ENCODE measurements at places on chromosomes 3 and 15. TPM values are rescaled to one million over a fixed set of nuclear protein-coding genes. Genes with fewer than 3 reads are reported as not detected.

RAD51 gene
- total RNA-seq, result 30.3 TPM

ATP2B2 gene
- total RNA-seq, result not detected

SKOR1 gene
- 0.21 TPM for total RNA-seq

CSPG5 gene
- total RNA-seq, result 3.2 TPM

MYO1E gene
- total RNA-seq, result 161 TPM

GRCh38 chr15:68372291-68372811 lies 59.6 kb downstream of the ITGA11 start:
- no peaks in the 10 kb centered on the region for H3K27me3 ChIP-seq
- H3K4me3 ChIP-seq, result no peak overlapping the region
- no peak overlapping the region for H3K27ac ChIP-seq
- no peaks in the 10 kb centered on the region for H3K36me3 ChIP-seq

GRCh38 chr3:42819351-42819965 lies 10.2 kb downstream of the ACKR2 start:
- H3K4me1 ChIP-seq, result no peaks in the 10 kb centered on the region
- H3K27ac ChIP-seq, result no peak overlapping the region
- no peaks in the 10 kb centered on the region for H3K27me3 ChIP-seq
- DNase-seq, result no peak
- H3K36me3 ChIP-seq, result no peaks in the 10 kb centered on the region

- H3K4me3 ChIP-seq, result no peak overlapping the region
- H3K4me1 ChIP-seq, result no peaks in the 10 kb centered on the region
Measured at GRCh38 chr3:47016934-47017435, 37.5 kb downstream of the NBEAL2 start.

GRCh38 chr3:87468938-87469337 lies 192.6 kb upstream of the POU1F1 start:
- no peaks in the 10 kb centered on the region for H3K36me3 ChIP-seq
- H3K4me3 ChIP-seq, result no peak overlapping the region
- no peaks in the 10 kb centered on the region for H3K4me1 ChIP-seq
- no peak for DNase-seq
- H3K27me3 ChIP-seq, result no peaks in the 10 kb centered on the region

- H3K27me3 ChIP-seq, result no peaks in the 10 kb centered on the region
- no peaks in the 10 kb centered on the region for H3K36me3 ChIP-seq
- DNase-seq, result no peak
- no peaks in the 10 kb centered on the region for H3K4me1 ChIP-seq
- H3K4me3 ChIP-seq, result no peak overlapping the region
Measured at GRCh38 chr3:966341-966740, 126.5 kb upstream of the CNTN6 start.

- DNase-seq, result no peak
- 0 out of 2 replicates have a peak, but pooled peaks cover 2% of the 10 kb centered on the region for H3K27me3 ChIP-seq
- no peak overlapping the region for H3K27ac ChIP-seq
- no peak overlapping the region for H3K4me3 ChIP-seq
- H3K4me1 ChIP-seq, result no peaks in the 10 kb centered on the region
Measured at GRCh38 chr3:101978348-101978747, 129.0 kb downstream of the NFKBIZ start.

- no peaks in the 10 kb centered on the region for H3K4me1 ChIP-seq
- no peaks in the 10 kb centered on the region for H3K36me3 ChIP-seq
- DNase-seq, result no peak
- H3K27ac ChIP-seq, result no peak within 1 kb of the TSS
- peak within 1 kb of the TSS; percentile 30 for H3K4me3 ChIP-seq
Measured at GRCh38 chr3:172447611-172448579, at the start of gene GHSR. GHSR (minus strand) TSS chr3:172448456; CDS start chr3:172448413, 43 bp downstream.

DNA sequence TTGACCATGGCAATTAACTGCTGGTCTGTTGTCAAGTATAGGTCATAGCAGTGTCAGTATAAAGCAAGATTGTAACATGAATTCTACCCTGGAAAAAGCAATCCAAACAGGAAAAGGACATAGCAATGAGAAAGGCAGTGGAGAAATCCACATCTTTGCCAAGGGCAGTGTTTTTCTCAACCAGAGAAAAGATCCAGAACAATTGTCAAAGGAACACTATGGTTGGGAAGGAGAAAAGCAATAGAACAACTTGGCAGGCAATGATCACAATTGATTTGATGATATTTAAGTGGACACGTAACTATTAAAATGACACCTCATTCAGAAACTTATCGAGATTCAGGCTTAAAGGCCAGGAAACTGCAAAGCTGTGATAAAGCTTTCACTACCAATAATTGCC lies 271.1 kb downstream of the DIPK2A start:
- H3K36me3 ChIP-seq, result no peaks in the 10 kb centered on the region
- no peak overlapping the region for H3K4me3 ChIP-seq
- no peaks in the 10 kb centered on the region for H3K27me3 ChIP-seq
- DNase-seq, result no peak

All from Panc1 (cell line).